CD8-positive, alpha-beta memory T cell (primary cell): ENCODE measurements at places on chromosomes 3 and 15. TPM values are rescaled to one million over a fixed set of nuclear protein-coding genes. Genes with fewer than 3 reads are reported as not detected.

- H3K4me3 ChIP-seq, result no peak overlapping the region
- DNase-seq, result no peak
- no peaks in the 10 kb centered on the region for H3K4me1 ChIP-seq
- peaks cover 4% of the 10 kb centered on the region for H3K36me3 ChIP-seq
- H3K27ac ChIP-seq, result no peak overlapping the region
- H3K27me3 ChIP-seq, result no peaks in the 10 kb centered on the region
These were observed 27.7 kb downstream of the ZDHHC3 start for GRCh38 chr3:44948239-44948638.

DNA sequence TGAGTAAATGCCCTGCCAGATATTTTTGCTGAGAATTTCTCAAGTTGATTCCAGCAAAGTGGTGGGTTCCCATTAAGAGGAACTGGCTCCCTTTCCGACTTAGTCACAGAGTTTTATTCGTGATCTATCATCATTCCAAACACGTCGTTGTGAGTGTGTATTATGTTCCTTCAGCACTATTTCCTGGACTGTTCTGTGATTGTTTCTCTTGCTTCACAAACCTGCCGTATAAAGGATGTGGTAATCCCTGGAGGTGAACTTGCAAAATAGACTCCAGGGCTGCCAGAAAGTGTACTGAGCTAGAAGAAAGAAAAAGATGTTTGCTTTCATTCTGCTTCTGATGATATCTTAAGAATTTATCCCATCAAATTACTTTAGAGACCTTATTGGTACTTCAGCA lies 14.5 kb upstream of the CAPN3 start:
- H3K27ac ChIP-seq, result no peak overlapping the region
- H3K27me3 ChIP-seq, result no peaks in the 10 kb centered on the region
- DNase-seq, result no peak
- no peaks in the 10 kb centered on the region for H3K4me1 ChIP-seq
- H3K36me3 ChIP-seq, result no peaks in the 10 kb centered on the region
- H3K4me3 ChIP-seq, result no peak overlapping the region

DNA sequence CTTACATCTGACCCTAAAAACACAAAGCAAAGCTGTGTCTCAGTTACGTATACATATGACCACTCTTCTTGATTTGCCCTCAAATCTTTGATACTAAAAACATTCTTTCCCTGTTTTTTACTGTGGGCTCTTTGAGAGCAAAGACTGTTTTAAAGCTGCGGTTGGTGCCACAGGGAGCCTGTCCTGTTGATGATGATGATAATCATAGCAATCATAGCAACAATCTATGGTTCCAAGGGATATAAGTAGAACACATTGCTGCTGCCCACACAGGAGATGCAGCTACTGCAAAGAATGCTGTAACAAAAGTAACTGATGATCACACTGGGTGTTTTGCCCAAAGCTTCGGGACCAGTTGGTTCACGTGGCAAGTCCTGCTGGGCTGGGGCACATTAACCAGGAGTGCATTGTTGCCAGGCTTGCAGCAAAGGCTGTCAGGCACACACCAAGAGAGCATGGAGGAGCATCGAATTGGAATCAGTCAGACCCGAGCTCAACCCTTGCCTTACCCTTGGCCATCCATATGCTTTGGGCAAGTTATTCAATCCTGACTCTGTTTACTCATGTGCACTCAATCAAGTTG lies 131.4 kb upstream of the EIF1B start:
- no peaks in the 10 kb centered on the region for H3K27me3 ChIP-seq
- no peak overlapping the region for H3K4me3 ChIP-seq
- H3K27ac ChIP-seq, result no peak overlapping the region
- no peak for DNase-seq
- no peaks in the 10 kb centered on the region for H3K36me3 ChIP-seq

DNA sequence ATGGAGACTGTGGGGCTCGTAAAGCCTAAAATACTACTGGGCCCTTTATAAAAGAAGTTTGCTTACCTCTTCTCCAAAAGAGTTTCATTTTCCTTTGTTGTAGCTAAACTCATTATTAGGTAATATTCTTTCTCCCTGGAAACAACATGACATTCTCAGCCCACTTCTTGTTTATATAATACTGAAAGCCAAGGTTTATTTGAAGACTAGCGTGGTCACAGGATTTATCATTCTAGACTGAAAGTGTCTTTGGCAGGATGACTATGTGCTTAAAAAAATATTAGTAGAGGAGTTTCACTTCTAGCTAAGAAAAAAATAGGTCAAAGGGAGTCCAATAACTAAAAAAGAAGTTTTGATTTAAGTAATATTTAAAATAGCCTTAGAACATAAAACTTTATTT lies 1085.2 kb upstream of the CADM2 start:
- no peak for DNase-seq
- no peaks in the 10 kb centered on the region for H3K4me1 ChIP-seq
- H3K36me3 ChIP-seq, result no peaks in the 10 kb centered on the region
- H3K27ac ChIP-seq, result no peak overlapping the region
- no peak overlapping the region for H3K4me3 ChIP-seq
- no peaks in the 10 kb centered on the region for H3K27me3 ChIP-seq

DNA sequence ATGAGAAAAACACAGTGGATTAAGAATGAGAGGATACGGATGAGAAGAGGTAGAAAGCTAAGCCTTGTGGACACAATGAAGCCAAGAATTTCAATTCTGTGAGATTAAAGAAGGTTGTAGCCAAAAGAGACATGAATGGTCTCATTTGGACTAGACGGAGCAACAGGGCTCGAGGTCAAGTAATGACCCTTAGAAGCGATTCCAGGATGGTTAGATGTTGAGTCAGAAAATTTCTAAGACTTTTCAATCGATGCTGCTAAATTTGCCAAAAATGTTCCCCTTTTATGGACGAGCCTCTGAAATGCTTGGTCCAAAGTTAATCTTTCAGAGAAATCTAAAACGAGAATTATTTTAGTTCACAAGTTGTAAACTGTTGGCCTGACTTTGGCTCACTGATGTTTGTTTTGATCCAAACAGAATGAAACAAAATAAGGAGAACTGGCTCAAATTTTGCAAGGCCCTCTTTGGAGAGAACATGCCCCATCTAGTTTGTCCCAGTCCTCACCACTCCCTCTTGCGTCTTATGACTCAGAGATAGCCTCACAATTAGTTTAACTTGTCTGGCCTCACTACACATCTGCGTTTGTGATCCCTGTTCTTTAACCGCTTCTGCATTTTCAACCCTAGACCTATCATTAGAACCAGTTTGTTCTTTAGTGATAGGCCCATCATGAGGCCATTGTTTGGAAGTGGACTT lies 235.5 kb downstream of the PDZRN3 start:
- no peak overlapping the region for H3K27ac ChIP-seq
- DNase-seq, result no peak
- H3K4me1 ChIP-seq, result no peaks in the 10 kb centered on the region
- H3K4me3 ChIP-seq, result no peak overlapping the region

DNA sequence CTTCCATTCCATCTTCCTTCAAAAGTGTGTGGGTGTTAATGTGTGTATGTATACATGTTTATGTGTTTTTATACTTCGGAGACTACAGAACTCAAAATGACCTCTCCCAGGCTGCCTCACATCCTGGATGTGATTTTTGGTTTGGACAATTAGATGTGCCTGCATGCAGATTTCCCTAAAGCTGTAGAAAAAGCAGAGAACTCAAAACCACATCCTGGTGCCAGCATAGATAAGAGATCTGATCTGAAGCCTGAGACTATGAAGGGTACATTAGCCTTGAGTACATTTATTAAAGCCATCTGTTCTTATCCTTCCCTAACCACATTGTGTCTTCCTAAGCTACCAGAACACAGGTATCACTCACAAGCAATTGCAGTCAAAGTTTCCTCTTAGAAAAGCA lies 319.4 kb upstream of the RASGRP1 start:
- H3K27ac ChIP-seq, result no peak overlapping the region
- DNase-seq, result no peak
- no peaks in the 10 kb centered on the region for H3K4me1 ChIP-seq
- H3K4me3 ChIP-seq, result no peak overlapping the region
- no peaks in the 10 kb centered on the region for H3K27me3 ChIP-seq

The FSD2 gene
- not detected for total RNA-seq

- H3K4me3 ChIP-seq, result no peak overlapping the region
- H3K27ac ChIP-seq, result no peak overlapping the region
- no peaks in the 10 kb centered on the region for H3K36me3 ChIP-seq
- H3K27me3 ChIP-seq, result peaks cover 22% of the 10 kb centered on the region
These were observed 2.4 kb upstream of the VIPR1 start for GRCh38 chr3:42500091-42500490.

The ROBO2 gene
- not detected for total RNA-seq

DNA sequence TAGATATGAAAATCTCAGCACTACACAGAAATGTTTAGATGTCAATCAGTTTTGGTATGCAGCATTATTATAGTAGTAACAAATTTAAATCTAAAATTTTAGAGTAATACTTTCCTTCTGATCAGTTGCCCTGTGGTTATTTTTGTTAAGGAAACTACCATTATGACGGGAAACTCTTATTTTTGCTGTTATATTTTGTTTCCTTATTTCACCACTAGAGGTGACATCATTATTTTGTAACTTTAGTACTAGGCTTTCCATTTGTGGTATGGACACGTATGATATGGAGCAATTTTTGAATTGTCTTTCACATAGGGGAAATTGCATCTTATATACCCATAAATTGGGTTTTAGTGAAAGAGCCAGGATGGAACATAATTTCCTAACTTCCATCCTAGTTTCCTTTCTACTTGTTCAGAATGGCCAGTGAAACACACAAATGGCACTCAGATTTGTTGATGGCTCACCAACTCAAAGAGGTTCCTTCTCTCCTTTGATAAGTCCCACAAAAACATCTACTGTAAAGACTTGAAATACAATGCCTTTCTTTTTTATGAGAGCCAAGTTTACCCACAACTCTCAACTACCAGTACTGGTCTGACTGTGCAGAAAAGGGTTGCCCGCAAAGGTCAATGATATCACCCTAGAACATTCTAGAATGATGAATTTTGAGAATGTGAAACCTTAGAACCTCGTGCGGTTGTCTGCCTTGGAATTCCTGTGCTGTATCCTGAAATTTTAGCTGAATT lies 19.4 kb upstream of the PPP4R2 start:
- DNase-seq, result no peak
- no peaks in the 10 kb centered on the region for H3K4me1 ChIP-seq
- H3K27me3 ChIP-seq, result no peaks in the 10 kb centered on the region

- H3K27ac ChIP-seq, result no peak overlapping the region
- peak; percentile 3 for DNase-seq
- no peaks in the 10 kb centered on the region for H3K36me3 ChIP-seq
- peak overlapping the region; percentile 91 for H3K4me3 ChIP-seq
- peaks cover 20% of the 10 kb centered on the region for H3K4me1 ChIP-seq
- no peaks in the 10 kb centered on the region for H3K27me3 ChIP-seq
These were observed 1.1 kb upstream of the ALCAM start for GRCh38 chr3:105365391-105366325.

The EPHB1 gene
- total RNA-seq, result not detected

GRCh38 chr3:9863058-9863772 lies 16.8 kb downstream of the CIDEC start:
- H3K36me3 ChIP-seq, result no peaks in the 10 kb centered on the region
- no peaks in the 10 kb centered on the region for H3K4me1 ChIP-seq
- no peaks in the 10 kb centered on the region for H3K27me3 ChIP-seq
- H3K4me3 ChIP-seq, result no peak overlapping the region
- DNase-seq, result no peak

The COL8A1 gene
- total RNA-seq, result not detected

DNA sequence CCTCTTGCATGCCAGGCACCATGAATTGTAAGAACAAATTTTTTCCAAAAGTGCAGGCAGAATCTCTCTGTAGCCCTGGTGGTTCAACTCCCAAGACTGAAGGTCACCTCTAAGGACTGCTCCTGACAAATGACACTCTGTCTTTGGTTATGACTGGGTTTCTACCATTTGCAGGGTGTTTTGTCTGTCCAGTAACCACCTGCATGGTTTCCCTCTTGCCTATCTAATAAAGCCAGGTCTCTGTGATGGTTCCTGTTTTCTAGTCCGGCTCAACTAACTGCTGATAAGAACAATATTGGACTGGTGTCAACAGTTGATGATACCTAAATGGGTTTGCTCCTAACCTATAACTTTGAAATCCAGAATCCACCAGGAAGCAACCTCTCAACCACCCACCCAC lies 43.7 kb downstream of the ATP8B4 start:
- no peak overlapping the region for H3K4me3 ChIP-seq
- no peaks in the 10 kb centered on the region for H3K36me3 ChIP-seq
- DNase-seq, result no peak

The RARRES1 gene
- not detected for total RNA-seq

- no peak for DNase-seq
- no peaks in the 10 kb centered on the region for H3K36me3 ChIP-seq
- H3K4me3 ChIP-seq, result no peak overlapping the region
- no peaks in the 10 kb centered on the region for H3K27me3 ChIP-seq
These were observed 259.6 kb downstream of the XXYLT1 start for GRCh38 chr3:195011231-195011834.
